ENCODE measurements at places on chromosomes 7 and 10. TPM values are rescaled to one million over a fixed set of nuclear protein-coding genes. Genes with fewer than 3 reads are reported as not detected.

DNA sequence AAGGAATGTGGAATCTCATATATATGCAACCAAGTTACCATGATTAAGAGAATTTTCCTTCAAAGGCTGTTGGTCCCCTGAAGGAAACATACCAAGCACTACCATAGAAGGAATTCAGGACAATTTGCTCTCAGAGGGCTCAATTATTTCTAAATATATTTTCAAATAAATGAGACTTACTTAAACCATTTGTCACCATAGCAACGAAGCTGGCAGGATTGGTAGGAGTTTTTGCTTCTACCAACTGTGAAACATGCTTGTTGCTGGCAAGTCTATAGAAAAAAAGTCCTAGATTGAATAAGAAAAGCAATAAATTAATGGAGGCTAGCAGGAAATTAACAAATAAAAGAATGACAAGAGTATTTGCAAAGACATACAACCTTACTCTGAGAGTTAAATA lies 156.9 kb upstream of the NPSR1 start:
- no peak for DNase-seq

- DNase-seq, result no peak
These were observed 56.3 kb upstream of the ZPBP start for GRCh38 chr7:50149369-50149768.

GRCh38 chr7:155533120-155533826 lies 13.1 kb downstream of the CNPY1 start:
- DNase-seq, result no peak

- DNase-seq, result no peak
These were observed 31.4 kb downstream of the RPA3 start for GRCh38 chr7:7686811-7687508.

DNA sequence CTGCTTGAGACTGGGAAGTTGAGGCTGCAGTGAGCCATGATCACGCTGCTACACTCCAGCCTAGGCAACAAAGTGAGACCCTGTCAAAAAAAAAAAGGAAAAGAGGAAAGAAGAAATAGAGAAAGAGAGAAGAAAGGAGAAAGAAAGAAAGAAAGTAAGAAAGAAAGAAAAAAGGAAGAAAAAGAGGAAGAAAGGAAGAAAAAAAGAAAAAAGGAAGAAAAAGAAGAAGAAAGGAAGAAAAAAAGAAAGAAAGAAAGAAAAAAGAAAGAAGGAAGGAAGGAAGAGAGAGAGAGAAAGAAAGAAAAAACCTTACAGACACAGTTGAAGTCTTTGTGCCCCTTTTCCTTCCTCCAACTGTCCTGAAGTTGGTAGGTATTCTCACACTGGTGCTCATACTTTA lies 26.6 kb upstream of the LEP start:
- DNase-seq, result no peak

GRCh38 chr7:27196287-27196767 lies 3.6 kb downstream of the HOXA13 start:
- DNase-seq, result peak; percentile 81

DNA sequence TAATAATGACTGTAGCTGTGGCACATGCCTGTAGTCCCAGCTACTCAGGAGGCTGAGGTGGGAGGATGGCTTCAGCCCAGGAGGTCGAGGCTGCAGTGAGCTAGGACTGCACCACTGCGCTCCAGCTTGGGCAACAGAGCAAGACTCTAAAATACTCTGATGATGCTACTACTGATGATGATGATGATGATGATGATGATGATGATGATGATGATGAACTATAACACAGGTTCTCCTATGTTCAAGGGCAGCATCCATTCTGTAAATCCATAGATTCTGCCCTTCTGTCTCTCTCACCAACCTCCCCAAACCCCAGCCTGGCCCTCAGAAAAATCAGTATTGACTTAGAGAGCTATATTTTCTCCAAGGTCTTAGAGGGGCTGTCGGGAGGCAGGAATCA lies 22.8 kb upstream of the EN2 start:
- no peak for DNase-seq

- no peak for DNase-seq
These were observed 285.4 kb downstream of the SNX13 start for GRCh38 chr7:17654940-17655339.

GRCh38 chr7:28766359-28766758 lies 191.8 kb downstream of the TRIL start:
- no peak for DNase-seq

DNA sequence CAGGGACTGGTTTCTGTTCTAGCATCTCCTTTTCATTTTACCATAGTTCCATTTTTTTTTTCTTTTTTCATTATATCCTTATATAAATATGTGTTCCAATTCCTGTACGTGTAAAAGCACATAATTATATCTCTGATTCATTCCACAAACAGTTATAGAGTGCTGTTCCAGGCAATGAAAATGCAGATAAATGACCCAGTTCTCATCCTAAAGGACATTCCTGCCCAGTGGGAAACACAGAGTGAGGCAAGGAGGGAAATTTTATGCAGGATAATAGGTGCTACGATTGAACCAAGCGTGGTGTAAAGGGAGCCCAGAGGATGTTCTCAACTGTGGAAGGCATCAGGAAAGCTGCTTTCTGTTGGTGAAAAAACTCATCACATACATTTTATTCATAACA lies 408.1 kb downstream of the GATA3 start:
- no peak for DNase-seq

- no peak for DNase-seq
These were observed 528.1 kb upstream of the DPP6 start for GRCh38 chr7:153524070-153524601.

- no peak for DNase-seq
These were observed 44.9 kb upstream of the CYP26C1 start for GRCh38 chr10:93015722-93016121.

GRCh38 chr10:90399782-90400181 lies 458.1 kb downstream of the HTR7 start:
- DNase-seq, result no peak

GRCh38 chr7:80905334-80905733 lies 13.5 kb downstream of the SEMA3C start:
- DNase-seq, result no peak

Gene NCOA4
- total RNA-seq, result 104 TPM

Gene ADCYAP1R1
- total RNA-seq, result not detected

Gene CD36
- total RNA-seq, result not detected

Gene POLD2
- 84.6 TPM for total RNA-seq

Gene RAB19
- 4.8 TPM for total RNA-seq

Gene DTX2
- total RNA-seq, result 28.0 TPM

Gene CISD1
- total RNA-seq, result 40.1 TPM

Gene LIPN
- not detected for total RNA-seq
